ENCODE measurements at places on chromosomes 12 and 14.

- no peak for DNase-seq
Observed at GRCh38 chr12:75959060-75959459, 72.5 kb downstream of the PHLDA1 start.

DNA sequence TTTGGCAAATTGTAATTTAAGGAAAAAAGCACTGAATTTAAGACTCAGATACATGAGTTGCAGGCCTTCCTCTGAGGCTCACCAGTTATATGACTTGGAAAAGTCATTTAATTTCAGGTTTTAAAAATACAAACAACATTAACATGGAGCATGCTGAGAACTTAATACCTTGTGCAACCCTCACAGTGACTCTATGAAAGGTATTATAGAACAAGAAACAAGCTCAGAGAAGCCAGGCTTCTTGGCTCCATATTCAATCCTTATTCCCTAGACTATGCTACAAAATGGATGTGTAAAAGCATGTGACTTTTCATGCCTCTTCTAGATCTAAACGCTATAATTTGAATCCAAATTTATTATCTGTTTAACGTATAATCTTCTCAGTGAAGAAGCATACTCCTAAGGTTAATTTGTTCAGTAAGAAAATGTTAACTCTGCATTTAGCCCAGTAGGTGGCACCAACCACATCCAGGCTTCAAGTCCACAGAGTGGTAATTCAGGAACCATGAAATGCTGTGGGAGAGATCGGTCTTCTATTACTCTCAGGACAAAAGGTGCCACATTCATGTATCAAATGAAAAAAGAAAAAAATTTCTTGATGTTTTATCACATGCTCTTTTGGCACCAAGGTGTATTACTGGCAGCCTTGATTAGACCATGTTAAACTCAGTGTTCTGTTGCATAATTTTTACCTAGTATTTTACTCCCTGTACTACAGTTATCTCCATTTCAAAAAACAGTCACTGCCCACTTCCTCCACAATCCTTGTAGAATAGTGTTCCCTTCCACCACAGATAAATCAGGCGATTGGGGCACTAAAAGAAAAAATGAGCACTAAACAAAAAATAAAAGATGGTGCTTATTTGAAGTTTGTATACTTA, 9.3 kb downstream of the CCDC196 start:
- no peak for DNase-seq

DNA sequence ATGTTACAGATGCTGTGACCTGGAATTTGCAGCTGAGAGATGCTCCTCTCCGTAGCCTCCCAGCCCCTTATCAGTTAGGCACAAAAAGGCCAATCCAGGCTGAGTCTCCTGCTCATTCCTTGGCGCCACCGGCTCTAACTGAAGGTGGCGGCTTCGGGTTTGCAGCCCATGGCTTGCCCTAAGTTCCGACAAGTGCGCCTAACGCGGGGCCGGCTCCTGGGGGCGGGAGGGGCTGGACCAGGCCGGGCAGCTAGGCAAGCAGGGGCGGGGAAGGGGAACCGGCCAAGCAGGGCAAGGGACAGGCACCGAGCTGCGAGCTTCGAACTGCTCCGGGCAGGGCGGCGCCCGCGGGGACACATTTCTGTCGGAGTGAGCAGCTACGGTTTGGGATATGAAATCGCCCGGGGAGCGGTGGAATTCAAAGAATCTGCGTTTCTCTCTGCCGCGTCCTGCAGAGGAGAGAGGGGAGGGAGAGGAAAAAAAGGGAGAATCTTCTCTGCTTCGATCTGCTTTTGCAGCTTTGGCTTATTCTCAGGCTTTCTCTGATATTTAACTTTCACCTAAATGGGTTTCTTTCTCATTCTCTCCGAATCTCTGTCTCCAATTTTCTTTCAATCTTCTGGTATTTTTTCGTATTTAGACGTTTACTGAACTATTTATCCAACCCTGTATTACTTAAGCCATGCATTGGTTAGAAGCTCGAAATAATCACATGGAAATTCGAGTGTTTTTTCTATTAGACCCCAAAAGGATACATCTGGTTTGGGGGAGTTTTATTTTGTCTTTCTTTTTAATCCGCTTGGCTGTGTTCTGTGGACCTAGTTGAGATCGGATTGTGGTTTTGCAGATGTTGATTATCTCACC, 1.6 kb upstream of the HOXC12 start:
- DNase-seq: no peak

GRCh38 chr14:94679106-94679810, 67.1 kb downstream of the SERPINA3 start:
- DNase-seq: no peak
